D721Med (cell line): ENCODE measurements at places on chromosomes 12 and 14.
A peak's percentile ranks its signal among the peaks of the same experiment; 100 is the strongest.

- no peak for DNase-seq
Observed at GRCh38 chr12:95205016-95205624, 12.1 kb downstream of the FGD6 start.

DNA sequence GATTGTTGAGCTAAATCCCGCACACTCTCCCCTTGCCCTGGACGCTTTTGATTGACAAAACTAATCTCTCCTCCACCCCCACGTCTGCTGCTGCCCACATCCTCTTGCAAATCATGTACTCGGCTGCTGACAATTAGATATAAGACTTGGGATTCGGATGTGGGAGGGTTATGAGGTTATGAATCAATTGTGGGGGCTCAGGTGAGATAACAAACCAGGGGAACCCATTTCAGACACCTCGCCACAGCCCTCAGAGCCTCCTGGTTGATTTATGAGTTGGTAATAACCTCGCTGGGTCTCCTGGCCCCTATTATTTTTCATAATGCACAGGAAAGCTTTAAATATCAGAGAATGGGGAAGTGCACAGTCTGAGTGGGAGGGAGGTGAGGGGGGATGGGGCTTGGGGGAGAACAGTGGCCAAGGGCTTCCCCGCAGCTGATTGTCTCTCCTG is 449.9 kb downstream of the DPF3 start:
- no peak for DNase-seq

DNA sequence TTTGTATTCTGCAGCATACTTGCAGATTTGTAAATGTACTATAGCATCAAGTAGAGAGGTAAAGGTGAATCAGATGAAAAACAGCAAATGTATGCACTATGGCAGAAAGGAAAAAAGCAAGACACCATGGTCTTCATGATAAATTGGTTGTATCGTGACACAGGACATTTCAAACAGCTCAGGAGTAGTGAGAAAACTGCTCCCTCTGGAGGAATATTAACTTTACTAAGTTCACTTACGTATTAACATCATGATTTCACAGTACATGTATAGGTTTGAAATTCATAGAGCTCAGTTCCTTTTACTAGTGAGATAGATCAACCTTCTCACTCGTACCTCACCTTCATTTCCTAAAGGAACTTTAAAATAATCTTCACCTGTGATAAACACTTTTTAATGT is 6.5 kb downstream of the MBIP start:
- DNase-seq = no peak

GRCh38 chr12:49763006-49763591 is 21.7 kb downstream of the TMBIM6 start:
- DNase-seq = peak; percentile 51

DNA sequence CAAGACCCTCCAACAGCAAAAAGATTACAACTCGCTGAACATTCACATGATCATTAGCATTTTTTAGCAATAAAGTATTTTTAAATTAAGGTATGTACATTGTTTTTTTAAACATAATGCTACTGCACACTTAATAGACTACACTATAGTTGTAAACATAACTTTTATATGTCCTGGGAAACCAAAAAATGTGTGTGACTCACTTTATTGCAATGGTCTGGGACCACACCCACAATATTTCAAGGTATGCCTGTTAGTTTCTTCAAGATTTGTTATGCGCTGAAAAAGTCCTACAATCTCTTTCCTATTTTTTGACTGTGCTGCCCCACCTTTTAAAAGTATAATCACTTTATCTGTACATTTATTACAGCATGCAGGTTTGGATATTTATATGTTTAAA is 30.4 kb upstream of the PCNX4 start:
- DNase-seq = no peak

DNA sequence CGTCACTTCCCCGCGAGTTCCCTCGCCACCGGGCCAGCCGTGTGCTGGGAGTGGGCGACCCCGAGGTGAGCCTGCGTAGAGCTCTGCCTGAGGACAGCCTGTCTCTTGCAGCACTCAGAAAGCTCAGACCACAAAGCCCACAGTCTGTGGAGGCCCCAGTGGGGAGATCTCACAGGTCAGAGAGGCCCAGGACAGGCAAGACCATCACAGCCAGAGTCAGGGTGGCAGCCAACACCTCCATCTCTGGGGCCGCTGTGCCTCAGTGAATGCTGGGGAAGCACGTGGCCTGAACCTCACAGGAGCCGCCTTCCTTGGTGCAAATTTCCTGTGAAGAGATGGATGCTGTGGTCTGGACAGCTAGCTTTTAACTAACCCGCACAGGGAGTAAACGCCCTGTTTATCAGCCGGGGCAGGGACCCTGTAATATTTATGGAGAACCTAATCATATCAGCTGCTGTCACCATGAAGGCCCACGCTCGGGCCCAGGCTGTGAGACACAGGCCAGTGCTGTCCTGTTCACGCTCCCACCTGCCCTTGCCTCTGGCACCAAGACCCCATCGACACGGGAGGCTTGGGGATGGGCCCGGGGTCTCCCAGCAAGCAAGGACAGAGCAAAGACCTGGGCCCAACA is 56.9 kb downstream of the CDC42BPB start:
- DNase-seq = no peak
